Right atrium auricular region (tissue), 2 donors: ENCODE measurements at places on chromosomes 12 and 14.

DNA sequence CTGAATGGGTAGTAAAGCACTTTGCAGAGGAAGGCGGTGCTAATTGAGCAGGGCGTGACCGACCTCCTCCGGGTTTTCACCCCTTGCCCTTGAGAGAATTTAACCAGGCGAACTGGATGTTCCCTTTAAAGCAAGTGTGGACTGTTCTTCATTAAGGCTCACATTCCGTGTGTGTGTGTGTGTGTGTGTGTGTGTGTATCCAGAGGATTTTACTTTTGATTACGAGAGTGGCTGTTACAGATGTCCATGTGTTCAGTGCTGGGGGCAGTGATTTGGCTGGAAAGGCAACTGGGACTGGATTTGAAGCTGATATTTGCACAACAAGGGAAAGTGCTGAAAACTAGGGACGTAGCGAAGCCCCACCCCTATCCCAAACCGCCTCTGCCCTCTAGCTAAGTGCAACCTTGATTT is 2.2 kb downstream of the TMEM132C start:
- no peak for DNase-seq

GRCh38 chr14:99514552-99515300 is 33.5 kb downstream of the CCNK start:
- DNase-seq, result no peak

DNA sequence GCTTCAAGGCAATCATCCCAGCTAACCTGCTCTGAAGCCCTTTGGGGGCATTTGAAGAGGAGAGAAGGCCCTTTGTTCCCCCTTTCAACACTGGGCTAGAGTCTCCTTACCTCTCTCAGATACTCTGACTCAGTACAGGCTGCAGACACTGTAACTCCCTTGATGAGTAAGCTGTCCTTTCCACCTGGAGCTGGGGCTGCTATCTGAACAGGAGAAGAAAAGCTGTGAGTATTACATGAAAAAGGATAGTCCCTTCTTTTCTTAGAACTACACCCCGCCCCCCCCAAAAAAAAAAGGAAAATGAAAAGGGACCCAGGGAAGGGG is 186.6 kb upstream of the PLEKHG7 start:
- DNase-seq, result no peak

- no peak for DNase-seq
Observed at GRCh38 chr12:32917094-32917611, 20.6 kb upstream of the PKP2 start.

- DNase-seq, result no peak
Observed at GRCh38 chr12:68317047-68317667, 15.0 kb downstream of the MDM1 start.

DNA sequence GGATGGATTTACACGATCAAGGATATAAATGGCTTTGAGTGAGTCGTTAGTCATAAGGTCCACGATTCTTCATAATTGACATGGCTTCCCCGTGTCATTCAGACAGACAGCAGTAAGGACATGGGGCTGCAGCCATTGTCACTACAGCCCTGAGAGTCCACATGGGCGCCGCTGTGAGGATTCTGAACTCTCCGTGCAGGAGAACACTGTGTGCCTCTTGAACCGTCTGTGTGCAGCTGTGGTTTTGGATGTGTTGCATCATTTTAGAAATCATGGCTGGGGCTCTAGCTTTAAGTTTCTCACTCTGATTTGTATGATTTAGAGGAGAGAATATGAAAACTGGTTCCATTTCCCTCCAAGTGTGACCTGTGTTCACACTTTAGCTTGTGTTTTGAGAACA is 47.2 kb downstream of the NPAS3 start:
- no peak for DNase-seq

DNA sequence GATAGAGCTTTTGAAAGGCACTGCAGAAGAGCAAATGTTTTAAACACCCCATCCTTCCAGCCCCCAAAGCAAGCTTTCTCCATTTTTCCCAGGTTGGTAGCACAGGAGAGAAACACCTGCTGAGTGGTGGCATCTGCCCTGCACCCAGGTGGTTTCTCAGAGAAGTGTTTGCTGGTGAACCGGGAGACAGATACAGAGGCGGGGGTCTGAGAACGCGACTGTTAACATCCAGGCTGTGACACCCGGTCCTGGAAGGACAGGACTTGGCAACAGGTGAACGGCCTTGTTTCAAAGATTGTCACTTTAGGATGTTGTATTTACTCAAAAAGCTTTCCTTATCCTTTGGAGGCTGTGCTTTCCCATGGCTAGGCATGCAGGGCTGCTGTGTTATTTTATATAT is 18.5 kb downstream of the MMAB start:
- no peak for DNase-seq

DNA sequence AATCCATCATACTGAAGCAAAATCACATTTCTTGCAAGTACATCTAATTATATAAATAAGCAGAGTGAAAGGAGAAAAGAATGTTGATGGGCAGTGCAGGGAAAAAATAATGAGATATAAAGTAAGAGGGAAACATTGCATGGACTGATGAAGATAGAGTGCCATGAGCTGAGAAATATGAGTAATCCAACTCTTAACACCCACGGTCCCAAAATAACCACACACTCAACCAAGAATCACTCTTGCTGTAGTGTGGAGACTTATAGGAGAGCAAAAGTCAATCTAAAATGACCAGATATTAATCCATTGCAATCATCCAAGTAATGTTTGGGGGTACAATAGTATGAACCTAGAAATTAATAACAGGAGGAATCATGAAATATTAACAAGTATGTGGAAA is 40.2 kb downstream of the MYF5 start:
- DNase-seq, result no peak
